ENCODE measurements at places on chromosomes 11 and 22.
A peak's percentile ranks its signal among the peaks of the same experiment; 100 is the strongest.

GRCh38 chr22:22786301-22787115 lies 101.1 kb upstream of the IGLL5 start:
- no peak for DNase-seq

- DNase-seq = peak; percentile 68
These were observed 6.3 kb upstream of the SH3BP1 start for GRCh38 chr22:37633089-37633624.

- DNase-seq = no peak
These were observed 41.4 kb downstream of the RIC3 start for GRCh38 chr11:8127447-8127846.

- no peak for DNase-seq
These were observed 7.2 kb upstream of the TRABD start for GRCh38 chr22:50178471-50178864.

DNA sequence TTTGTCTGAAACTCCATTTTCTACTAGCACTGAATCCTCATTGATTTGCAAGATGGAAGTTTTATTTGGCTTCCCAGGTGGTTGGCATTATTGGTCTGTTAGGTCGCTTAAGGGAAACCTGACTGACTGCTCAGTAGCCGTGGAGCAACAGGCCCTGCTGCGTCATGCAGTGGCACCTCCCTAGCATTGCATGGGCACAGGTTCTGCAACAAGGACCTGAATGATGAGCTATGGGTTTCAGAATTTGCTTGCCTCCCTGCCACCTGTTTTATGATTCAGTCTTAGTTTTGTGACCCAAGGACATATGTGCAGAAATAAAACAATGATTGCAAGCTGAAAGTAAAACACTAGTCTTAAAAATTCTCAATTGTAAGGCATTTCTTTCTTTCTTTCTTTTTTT lies 128.5 kb downstream of the SLC1A2 start:
- no peak for DNase-seq

All from CD4-positive, alpha-beta T cell treated with Interleukin-12 subunit alpha and Interleukin-12 subunit beta, for 1 hour (primary cell).